ENCODE measurements at places on chromosomes 2 and 18.

GRCh38 chr2:13353083-13353482, 636.3 kb downstream of the TRIB2 start:
- no peak for DNase-seq

DNA sequence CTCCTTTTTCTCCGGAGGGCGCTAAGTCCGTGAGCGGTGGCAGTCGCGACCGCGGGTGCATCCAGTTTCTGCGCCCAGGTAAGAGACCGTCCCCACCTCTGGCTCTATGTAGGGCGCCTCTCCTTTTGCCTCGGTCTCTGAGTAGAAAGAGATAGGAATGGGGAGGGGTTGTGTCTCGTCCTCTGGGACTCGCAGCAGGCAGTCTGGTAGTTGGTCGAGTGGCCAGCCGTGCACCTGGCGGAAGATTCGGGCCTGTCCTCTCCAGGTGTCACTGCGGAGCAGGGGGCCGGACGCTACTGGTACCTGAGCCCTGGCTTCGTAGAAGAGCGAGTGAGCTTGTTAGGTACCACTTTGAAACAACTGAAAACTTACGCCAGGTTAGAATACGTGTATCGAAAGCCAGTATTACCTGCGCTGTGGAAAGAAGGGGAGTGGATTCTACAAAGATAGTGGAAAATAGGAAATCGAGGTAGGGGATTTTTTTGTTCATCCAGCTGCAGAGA, 403 bp downstream of the MAP2 start:
- no peak for DNase-seq

GRCh38 chr2:114011713-114012112, 121.8 kb downstream of the ACTR3 start:
- no peak for DNase-seq

- DNase-seq: no peak
These were observed 724 bp downstream of the NMS start for GRCh38 chr2:100470898-100471514.

DNA sequence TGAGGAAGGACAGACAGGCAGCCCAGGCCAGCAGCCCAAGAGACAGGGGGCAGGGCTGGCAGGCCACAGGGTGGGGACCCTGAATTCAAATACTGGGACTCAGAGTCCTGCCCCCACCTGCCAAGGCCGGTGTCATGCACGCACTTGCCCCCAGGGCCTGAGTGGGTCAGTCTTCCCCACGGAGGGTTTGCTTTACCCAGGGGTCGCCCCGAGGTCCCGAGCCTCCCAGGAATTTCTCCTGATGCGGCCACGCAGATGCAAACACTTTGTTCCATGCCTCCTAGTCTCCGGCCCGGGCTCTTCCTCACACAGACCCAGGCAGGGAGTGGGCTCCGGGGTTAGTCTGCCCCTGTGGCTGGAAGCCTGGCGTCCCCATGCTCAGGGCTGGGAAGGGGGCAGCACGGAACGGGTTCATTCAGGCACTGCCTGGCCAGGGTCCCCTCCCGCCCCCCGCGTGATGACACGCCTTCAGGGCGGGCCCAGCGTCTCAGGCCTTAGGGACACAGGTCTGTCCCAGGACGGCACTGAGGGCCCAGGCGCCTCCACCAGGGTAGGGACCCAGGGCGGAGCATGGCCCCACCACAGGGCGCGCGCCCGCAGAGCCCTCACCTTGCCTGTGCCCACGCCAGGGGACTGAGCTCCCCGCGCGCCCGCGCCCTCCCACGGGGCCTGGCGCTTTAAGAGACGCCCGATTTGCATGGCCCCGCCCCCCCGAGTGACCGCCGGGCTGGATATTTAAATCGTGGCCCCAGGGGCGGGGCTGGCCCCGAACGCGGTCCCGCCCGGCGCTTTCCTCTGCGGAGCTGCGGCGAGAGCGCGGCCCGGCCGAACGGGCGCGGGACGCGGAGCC, at the start of gene SNED1:
Gene SNED1, plus strand, starts transcription at position 763 of the 850 bp plus-strand sequence. CDS start 220 bp downstream, outside the sequence.
- no peak for DNase-seq

DNA sequence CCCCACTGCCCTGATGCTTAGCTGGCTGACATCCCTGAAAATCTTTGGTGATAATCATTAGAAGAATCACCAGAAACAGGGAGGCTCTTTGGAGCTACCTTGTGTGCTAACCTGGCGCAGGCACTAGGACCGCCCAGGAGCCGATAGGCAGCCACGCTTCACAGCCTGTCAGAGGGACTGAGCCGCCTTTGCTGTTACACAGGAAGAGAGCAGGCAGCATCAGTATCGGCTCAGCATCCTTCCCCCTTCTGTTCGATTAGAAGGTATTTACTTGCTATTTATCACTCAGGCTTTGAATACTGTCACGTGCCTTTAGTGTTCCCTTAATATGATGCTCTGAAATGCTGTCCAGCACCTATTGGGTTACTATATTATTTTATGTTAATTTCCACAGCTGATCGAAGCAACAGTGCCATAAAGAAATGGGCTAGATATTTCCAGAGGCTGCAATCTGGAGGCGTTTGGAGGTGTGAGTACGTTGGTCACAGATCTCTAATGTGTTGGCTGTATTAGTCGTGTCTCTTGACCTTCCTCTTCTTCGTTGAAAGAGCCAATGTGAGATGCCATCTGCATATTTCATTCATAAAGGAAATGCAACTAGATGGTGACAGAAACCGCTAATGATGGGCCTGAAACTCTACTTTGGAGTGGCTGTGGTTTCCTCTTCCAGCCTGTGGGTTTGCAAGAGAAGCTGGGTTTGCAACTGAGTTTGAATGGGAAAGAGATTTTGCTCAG, 110.4 kb upstream of the RAB27B start:
- DNase-seq: no peak

DNA sequence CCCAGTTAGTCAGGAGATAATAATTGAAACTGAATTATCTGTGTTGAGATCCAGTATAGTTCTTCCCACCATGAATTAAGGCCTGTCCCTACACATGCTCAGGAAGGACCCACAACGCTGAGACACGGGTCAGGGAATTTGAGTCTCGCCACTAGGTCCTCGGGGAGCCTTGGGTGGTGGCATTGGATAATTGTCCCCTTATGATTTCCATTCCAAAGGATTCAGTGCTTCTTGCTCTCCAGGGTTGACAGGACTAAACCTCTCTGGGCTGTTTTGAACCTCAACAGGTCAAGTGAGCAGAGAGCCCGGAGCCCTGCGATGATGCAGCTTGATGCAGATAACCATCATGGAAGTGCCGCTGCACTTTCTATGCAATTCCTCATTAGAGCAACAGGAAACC, 253.7 kb upstream of the PXDN start:
- no peak for DNase-seq

GRCh38 chr18:24988253-24988840, 363.6 kb downstream of the ZNF521 start:
- DNase-seq: no peak

DNA sequence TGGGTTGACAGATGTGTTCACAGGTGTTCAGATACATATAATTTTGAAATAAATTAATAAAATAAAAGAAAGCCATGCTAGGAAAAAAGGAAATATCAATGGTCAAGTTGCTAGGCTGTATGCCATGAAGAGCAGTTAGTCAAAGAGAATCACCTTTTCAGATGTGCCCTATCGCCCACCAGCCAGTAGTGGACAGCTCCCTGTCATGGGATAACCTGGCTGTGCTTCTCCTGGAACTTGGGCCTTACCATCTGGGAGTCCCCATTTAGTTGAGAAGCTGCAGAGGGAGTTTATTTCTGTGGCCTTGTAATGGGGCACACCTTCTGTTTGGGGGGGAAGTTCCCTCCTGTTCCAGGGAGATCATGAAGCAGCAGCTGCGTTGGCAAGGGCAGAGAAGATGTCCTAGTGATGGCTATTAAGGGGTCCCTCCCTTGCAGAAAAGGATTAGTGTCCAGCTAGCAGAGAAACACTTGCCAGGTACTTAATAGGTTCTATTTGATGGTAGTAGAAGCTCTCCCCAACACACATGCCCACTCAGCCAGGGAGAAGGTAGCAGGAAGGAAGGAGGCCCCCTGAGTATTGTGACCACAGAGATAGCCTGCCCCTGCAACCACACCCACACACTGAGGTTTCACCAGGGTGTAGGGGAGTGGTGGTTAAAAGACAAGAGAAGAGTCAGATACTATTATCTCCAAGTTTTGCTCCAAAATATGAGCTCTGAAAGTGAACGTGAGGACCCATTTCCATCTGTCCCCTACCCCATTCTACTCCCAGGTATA, 117.7 kb downstream of the B3GNT2 start:
- DNase-seq: no peak

DNA sequence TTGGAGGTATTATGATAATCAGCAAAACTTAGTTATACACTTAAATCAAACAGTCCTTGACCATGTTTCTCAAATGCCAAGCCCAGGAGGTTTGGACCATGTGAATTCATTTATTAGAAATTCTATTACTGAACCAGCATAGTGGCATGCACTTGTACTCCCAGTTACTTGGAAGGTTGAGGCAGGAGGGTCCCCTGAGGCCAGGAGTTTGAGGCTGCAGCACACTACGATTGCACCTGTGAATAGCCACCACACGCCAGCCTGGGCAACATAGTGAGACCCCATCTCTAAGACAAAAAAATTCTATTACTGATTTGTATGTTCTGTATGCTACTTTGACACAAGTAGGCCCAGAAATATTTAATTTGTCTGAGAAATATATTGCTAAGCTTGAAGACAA, 43.6 kb upstream of the FZD7 start:
- DNase-seq: no peak

- DNase-seq: no peak
These were observed 35.4 kb downstream of the ZNF804A start for GRCh38 chr2:184633726-184634125.

- no peak for DNase-seq
These were observed 8.4 kb upstream of the CD226 start for GRCh38 chr18:69956057-69956456.

- peak; percentile 6 for DNase-seq
These were observed 92.6 kb downstream of the VAPA start for GRCh38 chr18:10006311-10006893.

DNA sequence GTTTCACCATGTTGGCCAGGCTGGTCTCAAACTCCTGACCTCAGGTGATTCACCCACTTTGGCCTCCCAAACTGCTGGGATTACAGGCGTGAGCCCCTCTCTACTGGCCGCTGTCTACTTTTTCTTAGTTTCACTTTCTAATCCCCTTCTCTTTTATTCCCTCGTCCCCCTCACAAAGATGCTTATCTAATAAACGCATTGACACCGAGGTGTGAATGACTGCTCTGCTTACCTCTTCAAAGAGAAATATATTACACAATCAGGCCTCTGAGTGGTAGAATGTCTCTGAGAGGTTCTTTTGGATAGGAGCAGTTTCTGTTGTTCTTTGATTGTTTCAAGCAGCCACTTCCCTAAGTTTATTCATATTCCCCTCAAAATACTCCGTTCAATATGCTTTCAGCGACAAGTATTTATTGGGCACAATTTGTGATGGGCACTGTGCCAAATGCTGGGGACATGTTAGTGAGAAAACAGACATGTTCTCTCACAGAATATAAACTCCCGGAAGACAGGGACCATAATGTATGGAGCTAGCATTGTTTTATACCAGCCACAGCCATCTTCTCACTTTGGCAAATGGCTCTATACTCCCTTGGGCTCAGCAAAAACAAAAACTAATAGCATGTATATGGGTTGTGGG, 34.7 kb upstream of the RAPH1 start:
- no peak for DNase-seq

All from AG04450 (cell line).